ENCODE measurements at places on chromosomes 6 and 20.

DNA sequence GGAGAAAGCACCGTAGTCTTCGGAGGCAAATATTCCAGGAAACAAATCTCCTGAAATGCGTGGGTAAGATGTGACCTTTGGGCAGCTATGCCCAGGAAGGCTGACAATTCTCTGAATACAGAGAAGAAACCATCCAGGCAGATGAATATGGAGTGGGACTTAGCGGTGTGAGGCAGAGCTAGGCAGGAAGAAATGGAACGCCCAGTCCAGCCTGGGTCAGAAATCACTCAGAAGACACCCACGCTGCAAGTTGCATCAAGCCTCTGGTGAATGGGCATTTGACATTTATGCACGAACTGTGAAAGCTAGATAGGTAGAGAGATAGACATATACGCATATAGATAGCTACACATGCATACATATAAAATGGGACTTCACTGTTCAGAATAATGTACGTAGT is 498.5 kb downstream of the QKI start:
- no peak for DNase-seq

- DNase-seq, result no peak
Measured at GRCh38 chr20:41623625-41624375, 5.6 kb upstream of the CHD6 start.

DNA sequence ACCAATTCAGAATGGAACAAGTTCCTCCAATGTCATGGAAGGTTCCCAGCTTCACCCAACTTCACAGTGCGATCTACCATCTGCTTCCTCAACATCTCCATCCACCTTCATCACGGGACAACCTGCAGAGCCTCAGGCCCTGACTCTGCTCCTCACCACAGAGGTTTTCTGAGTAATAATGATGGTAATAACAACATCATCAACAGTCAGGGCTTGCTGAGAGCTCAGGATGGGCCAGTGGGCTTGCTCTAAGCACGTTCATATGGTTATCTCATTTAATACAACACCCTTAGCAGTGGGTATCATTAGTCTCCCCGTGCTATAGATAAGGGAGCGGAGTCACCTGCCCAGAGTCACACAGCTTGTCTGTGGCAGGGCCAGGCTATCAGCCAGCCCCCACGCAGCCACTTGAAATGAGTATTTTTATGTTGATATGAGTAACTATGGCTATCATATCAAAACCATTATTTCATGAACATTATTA is 38.6 kb downstream of the PREX1 start:
- no peak for DNase-seq

DNA sequence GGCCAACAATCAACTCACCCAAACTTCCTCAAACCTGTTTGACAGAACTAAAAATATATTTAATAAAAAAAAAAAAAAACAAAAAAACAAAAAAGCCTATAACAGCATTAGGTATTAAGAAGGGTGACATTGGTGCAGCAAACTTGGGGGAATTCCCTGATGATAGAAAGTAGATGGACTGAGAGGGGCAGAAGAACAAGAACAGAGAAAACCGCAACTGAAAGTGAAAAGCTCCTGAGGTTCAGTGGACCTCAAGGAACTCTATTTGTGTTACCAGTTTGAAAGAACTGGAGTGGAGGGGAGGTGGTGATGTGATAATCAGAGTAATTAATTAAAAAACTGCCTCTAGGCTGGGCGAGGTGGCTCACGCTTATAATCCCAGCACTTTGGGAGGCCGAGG is 53.8 kb downstream of the MACROD2 start:
- no peak for DNase-seq

DNA sequence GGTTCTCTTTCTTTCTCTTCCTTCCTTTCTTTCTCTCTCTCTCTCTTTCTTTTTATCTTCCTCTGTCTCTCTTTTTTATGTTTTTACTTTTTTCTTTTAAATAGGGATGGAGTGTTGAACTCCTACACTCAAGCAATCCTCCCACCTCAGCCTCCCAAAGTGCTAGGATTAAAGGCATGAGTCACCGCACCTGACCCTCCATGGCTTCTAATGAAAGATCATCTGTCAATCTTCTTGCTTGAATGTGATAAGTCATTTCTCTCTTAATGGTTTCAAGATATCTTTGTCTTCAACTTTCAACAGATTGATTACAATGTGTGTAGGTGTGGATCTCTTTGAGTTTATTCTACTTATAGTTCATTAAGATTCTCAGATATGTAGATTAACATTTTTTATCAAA is 25.2 kb upstream of the HLA-DOA start:
- DNase-seq, result no peak

DNA sequence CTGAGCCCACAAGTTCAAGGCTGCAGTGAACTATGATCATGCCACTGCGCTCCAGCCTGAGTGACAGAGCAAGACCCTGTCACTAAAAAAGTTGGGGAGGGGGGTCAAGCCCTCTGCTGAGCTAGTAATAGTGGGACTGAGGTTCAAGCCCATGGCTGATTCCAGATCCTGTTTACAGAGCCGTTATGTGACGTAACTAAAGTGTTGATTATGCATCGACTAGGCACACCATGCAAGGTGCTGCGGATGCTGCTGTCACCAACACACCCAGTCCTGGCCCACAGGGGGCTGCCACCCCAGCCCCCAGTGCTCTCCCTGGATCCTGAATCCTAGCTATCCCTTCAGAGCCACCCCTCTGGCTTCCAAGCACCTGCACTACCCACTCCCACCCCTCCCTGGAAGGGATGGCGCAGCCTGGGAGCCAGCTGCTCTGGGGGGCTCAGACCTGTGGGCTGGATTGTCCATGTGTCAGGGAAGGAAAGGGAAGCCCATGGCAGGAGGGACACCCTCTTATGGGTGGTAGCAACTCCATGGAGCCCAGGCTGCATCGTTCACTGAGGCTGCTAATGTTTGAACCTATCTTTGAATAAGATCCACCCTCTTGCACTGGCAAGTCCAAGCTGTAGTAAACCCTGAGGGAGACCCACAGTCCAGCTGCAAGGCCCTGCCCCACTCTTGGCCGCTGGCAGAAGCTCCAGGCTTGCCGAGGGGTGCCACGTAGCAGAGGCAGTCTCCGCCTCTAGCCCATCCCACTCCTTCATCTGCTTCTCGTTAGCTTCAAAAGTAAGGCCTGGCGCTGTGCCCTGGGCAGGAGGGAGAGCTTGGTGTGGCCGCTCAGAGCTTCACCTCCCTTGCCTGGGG is 95.0 kb downstream of the SNX5 start:
- no peak for DNase-seq

GRCh38 chr6:11149551-11149950 is 38.0 kb upstream of the ERVFRD-1 start:
- no peak for DNase-seq

DNA sequence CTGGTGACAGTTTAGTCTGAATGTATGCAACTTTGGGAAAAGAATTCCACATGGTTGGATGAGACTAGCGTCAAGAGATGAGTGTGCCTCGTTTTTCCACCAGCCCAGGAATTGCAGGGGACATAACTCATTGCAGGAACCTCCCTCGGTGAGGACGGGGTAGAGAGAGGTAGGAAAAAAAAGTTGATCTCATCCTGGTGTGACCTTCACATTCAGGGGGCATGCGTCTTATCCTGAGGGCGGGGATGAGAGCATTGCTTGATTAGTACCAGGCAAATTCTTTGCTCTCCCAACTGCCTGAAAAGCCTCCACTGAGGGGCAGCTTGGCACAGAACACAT is 11.8 kb downstream of the TLDC2 start:
- no peak for DNase-seq

GRCh38 chr6:94150886-94151285 is 731.5 kb upstream of the EPHA7 start:
- DNase-seq, result no peak

DNA sequence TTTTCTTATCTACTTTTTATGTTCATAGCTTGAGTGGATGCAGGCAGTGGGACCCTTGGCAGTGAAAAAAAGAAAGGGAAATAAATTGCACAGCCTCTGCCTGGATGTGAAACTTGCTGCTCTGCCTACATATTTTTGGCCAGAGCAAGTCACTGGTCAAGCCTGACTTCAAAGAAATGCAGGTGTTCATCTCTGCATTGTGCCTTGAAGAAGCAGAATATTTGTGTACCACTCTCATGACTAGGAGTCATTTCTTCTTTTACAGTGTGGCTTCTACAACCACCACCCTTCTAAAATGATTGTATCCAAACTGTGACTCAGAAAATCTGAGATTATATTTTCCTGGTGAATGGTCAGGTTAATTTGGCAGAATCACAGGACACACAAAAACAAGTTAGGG is 2.5 kb upstream of the KATNA1 start:
- no peak for DNase-seq

- DNase-seq, result no peak
Measured at GRCh38 chr6:139373928-139374356, 506 bp downstream of the CITED2 start.

- DNase-seq, result no peak
Measured at GRCh38 chr20:9294041-9294440, 220.3 kb upstream of the LAMP5 start.

DNA sequence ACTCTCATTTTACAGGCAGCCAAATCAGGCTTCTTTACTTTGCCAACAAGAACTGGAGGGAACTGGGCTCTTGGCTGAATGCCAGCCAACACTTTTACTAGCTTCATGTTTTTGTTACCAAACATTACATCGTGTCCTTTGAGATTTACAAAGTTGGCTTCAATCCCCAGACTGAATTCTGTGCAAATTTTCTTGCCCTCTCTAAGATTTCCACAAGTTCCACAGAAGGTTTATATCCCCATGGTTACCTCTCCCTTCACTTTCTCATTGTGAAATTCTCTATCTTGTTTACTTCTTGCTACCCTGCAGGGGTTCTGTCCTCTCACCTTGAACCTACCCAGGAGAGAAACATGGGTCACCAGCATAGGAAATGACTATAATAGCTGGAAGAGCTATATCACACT is 37.6 kb upstream of the PLCB1 start:
- no peak for DNase-seq

DNA sequence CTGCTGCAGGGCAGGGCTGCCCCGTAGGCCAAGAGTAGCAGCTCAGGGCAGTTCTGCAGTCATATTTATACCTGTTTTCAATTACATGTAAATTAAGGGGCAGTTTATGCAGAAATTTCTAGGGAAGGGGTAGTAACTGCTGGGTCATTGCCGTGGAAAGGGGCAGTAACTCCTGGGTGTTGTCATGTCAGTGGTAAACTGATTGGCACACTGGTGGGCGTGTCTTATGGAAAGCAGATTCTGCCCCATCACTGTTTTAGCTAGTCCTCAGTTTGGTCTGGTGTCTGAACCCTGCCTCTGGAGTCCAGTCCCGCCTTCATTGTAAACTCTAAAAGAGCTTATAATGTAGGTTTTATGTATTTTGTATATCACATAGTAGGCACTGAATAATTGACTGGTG is 22.1 kb downstream of the MAP3K4 start:
- DNase-seq, result no peak

DNA sequence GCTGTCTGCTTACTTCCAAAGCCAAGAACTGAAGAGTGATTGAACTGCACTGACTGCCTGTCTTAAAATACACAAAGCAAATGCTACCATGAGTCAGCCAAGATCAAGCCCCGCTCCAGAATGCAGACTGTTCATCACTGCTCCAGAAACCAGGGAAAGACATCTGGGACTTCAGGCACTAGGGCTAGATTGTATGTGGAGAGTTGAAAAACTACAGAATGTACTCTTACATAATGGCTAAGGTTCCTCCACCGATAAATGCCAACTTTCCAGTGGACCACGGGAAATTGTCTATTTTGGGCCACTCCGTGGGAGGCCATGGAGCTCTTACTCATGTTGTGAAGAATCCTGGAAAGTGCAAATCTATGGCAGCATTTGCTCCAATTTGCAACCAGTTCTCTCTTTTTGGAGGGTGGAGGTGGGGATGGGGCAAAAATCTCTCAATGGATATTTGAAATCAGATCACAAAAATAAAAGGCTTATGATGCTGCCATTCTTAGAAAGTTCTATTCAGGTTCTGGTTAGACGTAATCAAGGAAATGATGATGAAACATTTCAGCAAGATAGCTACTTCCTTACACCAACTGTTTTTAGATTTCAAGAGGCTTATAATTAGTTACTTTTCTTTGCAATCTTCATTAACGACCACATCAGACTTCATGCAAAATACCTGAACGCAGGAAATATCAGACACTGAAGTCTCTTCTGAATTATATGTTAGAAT is 11.8 kb upstream of the CAP2 start:
- no peak for DNase-seq

DNA sequence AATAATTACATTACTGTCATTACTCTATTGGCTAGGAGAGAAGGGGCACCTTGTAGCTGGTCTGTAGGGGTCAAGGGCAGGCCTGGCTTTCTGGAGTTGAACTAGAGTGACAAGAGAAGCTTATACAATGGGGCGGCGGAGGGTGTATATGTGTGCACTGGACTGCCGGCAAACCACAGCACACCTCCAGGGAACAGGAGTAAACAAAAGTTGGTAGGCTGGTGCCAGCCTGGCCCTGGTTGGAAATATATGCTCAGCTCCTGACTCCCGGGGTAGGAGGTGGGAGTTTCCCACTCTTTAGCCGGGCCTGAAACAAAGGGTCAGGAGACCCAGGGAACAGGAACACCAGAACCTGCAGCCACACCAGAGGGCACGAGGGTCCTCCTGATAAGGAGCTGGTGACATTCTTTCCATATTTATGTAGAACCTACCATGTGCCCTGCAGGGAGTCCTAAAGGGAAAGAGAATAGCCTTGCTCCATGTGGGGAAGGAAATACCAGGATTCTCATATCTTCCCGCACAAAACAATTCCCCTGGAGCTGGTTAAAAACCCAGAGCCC is 5.1 kb downstream of the C6orf132 start:
- DNase-seq, result no peak

- DNase-seq, result no peak
Measured at GRCh38 chr6:127191716-127192115, 73.2 kb downstream of the RSPO3 start.

DNA sequence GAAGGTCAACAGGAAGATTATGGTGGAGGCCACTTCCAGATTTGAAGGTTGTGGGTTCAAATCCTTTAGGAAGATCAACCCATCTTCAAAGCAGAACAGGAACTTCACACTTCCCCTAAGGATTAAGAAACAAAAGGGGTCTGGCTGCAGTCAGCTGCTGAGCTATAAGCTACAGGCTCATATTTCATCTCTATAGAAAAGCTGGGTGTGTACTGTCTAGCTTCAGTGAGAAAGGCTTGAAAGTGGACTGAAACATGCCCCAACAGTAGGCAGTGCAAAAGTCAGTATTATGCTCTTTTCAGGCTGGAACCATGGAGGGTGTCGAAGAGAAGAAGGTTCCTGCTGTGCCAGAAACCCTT is 60.1 kb upstream of the SPDEF start:
- no peak for DNase-seq

Measured in activated CD4-positive, alpha-beta T cell treated with anti-CD3 and anti-CD28 coated beads, Interleukin-2, amount 50 U/mL, for 4 hours (primary cell).